ENCODE measurements at places on chromosomes 16 and 17.
A peak's percentile ranks its signal among the peaks of the same experiment; 100 is the strongest.

DNA sequence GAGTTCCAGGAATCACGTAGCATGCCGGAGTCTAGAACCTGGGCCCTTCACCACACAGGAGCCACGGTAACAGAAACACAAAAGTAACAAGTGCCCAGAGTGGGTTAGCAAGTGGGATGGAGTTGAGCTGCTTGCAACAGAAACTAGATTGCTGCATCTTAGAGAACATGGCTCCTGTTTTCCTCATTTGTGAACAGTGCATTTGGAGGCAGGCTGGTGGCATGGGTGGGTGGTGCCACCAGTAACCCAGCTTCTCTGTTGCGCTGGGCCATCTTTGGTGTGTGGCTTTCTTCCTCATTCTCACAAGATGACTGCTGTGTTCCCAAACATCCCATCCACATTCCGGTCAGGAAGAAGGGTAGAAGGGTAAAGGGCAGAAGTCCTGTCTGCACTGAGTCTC is 95.5 kb downstream of the KATNIP start:
- DNase-seq, result no peak

DNA sequence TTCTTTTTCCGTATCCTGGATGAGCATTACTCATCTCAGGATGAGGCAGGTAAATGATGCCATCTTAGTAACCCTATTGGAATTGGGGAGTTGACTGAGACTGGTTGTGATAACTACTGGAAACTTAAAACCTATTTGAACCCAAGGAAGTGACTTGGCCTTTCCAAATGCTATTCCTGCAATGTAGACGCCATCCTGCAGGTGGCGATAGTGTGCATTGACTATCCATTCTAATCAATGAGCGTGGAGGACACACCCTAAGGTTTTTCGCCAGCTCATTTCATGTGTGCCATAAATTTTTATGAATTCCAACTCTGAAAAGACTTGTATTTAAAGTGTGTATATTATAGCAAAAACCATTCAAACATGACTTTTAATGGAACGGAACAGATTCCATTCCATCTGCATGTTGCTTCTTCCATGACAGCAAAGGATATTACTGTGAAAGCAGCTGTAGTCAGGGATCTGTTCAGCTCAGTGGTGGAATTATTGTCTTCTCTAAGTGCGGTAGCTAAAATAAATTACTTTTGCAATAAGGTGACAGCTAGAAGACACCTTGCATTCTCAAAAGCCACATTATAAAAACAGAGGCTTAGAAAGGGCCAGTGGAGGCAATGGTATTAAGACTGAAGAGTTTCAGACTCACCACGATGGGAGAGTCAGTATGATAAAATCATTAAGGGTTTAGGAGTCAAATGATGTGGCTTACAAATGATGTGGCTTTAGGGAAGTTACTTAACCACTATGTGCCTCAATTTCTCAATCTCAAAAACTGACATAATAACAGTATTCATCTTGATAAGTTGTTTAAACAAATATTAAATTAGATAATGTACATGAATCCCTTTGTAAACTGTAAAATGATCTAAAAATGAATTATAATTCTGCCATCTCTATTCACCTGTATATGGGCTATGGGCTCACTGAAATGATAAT is 55.5 kb downstream of the SYT17 start:
- DNase-seq, result peak; percentile 22

- DNase-seq, result no peak
These were observed 632.0 kb upstream of the SOX9 start for GRCh38 chr17:71488851-71489250.

DNA sequence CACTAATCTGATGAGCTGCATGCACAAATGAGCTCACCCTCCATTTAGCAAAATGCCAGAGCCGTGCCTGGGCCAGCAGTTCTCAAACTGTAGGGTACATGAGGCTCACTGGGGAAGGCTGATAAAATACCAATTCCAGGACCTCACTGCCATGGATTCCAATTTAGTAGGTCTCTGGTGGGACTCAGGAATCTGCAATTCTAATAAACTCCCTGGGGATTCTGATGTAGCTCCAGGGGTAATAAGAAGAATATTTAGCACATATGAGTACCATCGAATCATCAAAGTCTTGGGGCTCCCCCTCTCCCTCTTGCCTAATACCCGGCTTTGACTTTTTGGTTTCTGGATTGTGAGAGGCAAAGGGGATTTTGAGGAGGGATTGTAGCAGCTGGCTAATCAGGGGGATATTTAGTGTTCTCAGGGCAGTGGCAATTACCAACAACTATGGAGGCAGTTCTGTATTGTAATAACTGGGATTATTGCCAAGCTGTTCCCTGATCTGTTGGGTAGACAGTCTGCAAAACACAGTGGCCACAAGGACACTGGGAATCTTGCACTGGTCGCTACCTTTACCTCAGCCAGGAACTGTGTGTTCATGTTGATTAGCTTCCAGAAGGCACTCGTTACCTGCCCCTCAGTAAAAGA is 140.4 kb downstream of the SHISA9 start:
- DNase-seq, result no peak

DNA sequence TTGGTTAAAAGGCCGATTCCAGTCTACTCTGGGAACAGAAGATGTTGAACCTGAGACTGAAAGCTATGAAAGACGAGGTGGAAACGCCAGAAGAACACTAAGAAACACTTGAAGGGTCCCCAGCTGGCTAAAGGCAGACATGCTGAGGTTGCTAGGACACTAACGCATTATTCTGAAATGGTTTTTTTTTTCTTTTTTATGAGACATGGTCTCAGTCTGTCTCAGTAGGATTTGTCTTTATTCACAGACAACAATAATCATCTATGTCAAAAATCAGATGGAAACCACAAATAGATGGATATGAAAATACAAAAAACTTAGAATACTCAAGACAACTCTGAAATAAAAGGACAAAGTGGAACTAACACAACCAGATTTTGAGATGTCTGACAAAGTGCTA is 35.0 kb upstream of the RASD1 start:
- DNase-seq, result no peak

DNA sequence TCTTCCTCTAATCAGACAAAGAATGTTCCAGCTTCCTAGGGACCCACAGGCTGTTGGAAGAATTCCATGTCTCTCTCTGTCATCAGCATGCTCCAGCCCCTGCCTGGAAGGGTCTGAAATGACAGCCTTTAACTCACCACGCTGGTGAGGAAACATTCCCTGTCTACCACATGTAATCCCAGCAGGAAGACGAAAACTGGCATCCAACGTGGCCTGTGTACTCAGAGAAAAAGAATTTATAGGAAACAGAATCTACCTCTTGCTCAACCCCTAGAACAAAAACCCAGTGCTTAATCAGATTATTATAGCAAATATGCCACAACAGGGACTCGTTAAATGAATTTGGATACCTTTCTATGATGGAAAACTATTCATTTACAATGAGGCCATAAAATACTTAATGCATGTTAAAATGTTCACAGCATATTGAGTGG is 147.3 kb upstream of the FOXF1 start:
- no peak for DNase-seq

DNA sequence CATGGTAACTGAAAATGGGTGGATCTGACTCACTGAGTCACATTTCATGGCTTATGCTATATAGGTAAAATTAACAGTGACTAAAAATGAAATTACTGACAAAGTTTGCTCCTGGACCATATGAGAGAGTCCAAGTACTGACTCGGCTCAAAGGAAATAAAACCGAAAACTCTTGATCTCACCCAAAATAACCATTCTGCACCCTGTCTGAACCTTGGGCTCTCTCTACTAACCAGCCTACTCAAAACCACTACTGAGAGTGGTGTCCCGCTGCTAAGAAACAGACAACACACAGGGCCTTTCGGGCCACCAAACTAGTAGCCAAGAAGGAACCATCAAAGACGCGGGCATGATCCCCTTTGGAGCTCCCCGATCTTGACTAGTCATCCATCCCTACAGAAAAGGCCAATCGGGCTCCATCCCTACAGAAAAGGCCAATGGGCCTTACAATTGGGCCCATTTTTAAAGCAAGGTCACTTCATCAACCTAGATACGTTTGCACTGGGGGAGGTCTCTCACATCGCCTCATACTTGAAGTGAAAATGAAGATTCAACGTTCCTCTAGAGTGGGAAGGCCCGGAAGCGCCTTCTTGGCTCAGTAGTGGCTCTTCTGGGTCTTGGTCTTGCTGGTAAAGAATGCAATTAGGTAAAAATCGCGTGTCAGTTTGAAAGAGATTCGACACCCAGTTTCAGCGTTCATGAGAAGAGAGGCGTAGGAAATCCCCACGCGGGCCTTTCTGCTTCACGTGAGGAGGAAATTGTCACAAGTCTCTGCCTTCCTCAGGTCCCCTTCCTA is 720 bp upstream of the ZPBP2 start:
- peak; percentile 57 for DNase-seq

GRCh38 chr16:81818568-81818896 is 39.4 kb downstream of the PLCG2 start:
- no peak for DNase-seq

GRCh38 chr17:44293509-44294226 is 14.7 kb upstream of the RUNDC3A start:
- DNase-seq, result no peak

DNA sequence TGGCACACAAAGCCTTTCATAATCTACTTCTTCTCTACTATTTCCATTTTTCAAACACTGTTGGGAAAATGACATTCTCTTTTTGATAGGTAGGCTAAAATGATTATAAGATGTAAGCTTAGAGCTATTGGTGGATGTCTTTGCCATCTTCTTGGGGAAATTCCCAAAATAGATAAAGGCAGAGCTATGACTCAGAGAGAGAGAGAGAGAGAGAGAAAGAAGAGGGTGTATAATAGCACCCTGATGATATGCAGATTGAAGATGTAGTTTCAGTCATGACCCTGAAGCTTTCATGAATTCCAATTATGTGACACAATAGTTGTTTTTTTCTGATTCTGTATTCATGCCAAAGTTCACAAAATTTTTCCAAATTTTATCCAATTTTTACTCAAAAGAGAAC is 529.1 kb downstream of the HS3ST4 start:
- no peak for DNase-seq

GRCh38 chr17:30164531-30164930 is 47.9 kb downstream of the NSRP1 start:
- no peak for DNase-seq

DNA sequence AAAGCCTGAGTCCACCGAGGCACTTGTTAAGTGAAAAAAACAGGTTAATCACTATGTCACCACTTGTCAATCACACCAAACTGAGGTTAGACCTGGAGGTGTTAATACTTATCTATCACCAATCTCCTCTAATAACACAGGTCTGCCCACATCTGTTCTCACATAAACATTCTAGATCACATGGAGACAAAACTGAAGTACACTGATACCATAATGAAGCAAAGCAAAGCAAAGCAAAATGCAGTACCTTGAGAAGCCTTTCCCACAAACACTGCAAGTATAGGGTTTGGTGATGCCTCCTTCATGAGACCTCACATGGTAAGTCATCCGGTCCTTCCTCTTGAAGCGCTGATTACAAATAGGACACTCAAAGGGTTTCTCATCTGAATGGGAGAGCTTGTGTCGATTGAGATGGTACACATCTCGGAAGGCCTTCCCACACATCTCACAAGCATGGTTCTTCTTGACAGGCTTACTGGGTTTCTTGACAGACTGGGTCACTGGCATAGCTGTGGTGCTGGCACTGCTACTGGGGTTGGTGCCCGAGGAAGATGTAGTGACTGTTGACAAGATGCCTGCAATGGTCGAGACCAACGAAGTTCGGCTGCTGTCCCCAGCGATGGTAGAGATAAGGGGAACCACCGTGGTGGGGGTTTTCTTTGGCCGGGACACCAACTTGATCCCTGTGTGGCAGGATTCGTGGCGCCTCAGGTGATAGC is 5.4 kb downstream of the VEZF1 start:
- DNase-seq, result no peak

GRCh38 chr17:72452286-72453173 is 331.7 kb downstream of the SOX9 start:
- no peak for DNase-seq

DNA sequence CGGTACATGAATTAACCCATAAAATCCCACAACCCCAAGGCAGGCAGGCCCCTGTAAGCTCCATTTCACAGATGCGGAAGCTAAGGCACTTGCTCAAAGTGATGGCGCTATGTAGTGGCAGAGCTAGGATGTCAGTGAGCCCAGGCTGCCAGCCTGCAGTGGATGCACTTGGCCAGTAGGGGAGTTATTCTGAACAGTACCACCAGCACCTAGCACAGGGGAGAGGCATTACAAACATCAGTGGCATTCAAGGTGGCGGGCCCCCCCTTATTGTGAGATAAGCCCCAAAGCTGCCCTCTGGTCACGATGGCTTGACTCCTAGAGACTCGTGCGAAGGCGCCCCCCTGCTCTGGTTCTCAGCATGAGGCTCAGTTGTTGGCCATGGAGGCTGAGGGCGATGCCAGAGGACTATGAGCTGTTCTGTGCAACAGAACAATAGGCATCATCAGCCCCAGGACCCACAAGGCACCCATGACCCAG is 33.8 kb downstream of the GTF3C1 start:
- DNase-seq, result peak; percentile 14

GRCh38 chr17:17940441-17940911 is 31.7 kb downstream of the TOM1L2 start:
- DNase-seq, result no peak

DNA sequence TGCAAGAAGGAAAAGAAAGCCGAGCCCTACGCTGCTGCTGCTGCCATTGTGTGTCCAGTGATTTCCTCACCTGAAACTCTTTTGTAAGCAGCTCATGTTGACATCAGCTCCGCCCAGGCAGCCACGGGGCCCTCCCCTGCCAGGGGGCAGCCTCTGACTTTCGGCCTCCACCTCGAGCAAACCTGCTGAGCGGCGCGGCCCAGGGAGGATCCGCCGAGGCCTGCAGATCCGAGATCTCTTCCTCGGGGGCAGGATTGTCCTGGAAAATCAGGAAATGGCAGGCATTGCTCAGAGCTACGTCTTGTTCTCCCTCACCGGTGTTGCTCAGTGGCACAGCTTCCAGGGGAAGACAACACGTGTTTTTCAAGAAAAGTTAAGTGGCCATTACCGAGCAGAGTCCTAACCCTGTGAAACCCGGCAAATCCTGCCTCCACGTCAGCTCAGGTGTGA is 35.6 kb upstream of the ZNF750 start:
- DNase-seq, result no peak

GRCh38 chr16:31270795-31271194 is 11.0 kb downstream of the ITGAM start:
- DNase-seq, result no peak

GRCh38 chr17:56020369-56020768 is 132.9 kb upstream of the ANKFN1 start:
- DNase-seq, result no peak

GRCh38 chr16:27315333-27316037 is 1.7 kb downstream of the IL4R start:
- peak; percentile 35 for DNase-seq

DNA sequence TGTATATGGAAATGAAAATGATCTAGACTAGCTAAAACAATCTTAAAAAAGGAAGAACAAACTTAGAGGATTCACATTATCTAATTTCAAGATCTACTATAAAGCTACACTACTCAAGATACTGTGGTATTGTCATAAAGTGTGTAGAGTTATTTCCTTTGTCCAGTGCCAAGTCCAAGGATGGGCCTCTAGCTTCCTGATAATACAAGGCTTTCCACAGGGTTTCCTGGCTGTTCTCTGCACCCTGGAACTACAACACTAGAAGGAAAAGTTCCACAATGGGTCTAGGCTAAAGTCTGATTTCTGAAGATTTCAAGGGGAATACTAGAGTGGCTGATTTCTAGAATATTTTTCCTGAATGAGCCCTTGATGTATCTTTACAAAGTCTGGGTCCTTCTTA is 34.2 kb downstream of the TBC1D3B start:
- no peak for DNase-seq

GRCh38 chr17:81331527-81332043 is 36.5 kb upstream of the SLC38A10 start:
- no peak for DNase-seq

GRCh38 chr17:7147772-7148171 is 31.4 kb downstream of the ASGR1 start:
- no peak for DNase-seq

Measured in stimulated activated CD4-positive, alpha-beta T cell treated with anti-CD3 and anti-CD28 coated beads, Interleukin-12 subunit alpha, Interleukin-12 subunit beta, amount 100 ng/mL, for 4 hours (primary cell).